ENCODE measurements at places on chromosomes 2 and 18.

GRCh38 chr2:16155366-16155765 lies 215.0 kb downstream of the MYCN start:
- no peak for DNase-seq

- DNase-seq: no peak
Measured at GRCh38 chr2:70817284-70817954, 3.0 kb downstream of the CLEC4F start.

- DNase-seq: no peak
Measured at GRCh38 chr2:232073026-232073425, 111.5 kb downstream of the DIS3L2 start.

- DNase-seq: peak; percentile 81
Measured at GRCh38 chr2:166614503-166614902, 120.5 kb upstream of the SCN7A start.

DNA sequence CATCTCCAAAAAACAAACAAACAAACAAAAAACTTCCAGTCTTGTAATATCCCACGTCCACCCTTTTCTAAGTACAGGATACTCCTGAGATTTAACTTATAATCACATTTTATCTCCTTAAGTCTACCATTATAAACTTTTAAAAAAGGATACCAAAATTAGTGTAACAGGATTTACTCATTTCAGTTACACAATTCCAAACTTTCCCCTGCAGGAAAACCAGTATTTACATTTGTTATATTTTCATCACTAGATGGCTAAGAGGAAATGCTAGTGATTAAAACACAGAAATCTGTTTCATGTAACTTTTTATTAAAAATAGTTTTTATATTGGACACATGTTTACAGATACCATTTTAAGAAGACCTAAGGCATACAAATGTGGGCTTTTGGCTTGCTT lies 27.5 kb downstream of the CFAP36 start:
- no peak for DNase-seq

DNA sequence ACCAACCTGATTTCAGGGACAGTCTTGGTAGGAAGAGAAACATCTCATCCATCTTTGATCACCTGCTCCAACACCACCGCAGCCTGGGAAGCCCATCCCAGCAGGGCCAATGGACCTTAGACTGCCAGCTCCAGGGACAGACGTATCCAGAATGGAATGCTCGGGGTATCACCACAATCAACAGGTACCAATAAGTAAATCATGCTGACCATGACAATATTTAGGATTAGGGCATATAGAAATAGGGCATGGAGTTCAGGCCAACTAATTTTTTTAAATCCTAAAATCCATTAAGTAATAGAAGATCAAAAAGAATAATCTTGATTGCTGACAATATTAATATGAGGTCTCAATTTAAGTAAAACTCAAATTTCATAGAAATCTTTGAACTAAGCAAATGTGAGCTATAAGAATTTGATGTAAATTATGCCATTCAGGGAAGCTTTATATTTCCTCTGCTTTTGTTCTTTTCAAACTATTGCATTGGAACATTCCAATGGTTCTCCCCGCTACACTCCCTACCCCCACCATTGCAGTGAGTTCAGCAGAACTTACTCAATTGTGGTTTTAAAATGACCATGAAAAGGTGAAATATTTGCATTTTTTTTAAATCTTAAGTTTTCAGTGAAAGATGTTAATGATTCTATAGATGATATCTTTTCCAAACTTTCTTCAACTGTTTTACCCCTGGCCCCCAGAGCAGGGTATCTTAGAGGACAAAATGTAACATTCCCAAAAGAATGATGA lies 138.6 kb downstream of the DNER start:
- DNase-seq: no peak

DNA sequence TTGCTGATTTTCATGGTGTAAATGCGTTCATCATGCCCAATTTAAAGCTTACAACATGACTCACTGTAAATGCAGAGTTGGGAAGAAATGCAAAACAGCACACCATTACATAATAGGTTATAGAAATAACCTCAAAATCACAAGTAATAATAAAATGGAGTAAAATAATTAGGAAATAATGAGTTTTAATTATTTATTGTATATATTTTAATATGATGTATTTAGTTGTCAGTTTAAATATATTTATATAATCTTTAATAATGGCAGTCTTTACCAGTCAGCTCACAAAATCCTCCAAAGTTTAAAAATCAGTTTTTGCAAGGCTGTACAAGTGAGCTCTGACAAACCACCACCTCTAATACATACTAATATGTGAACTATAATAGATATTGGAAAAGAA lies 180.2 kb downstream of the RND3 start:
- no peak for DNase-seq

GRCh38 chr2:163659224-163659623 lies 76.6 kb downstream of the FIGN start:
- DNase-seq: no peak

DNA sequence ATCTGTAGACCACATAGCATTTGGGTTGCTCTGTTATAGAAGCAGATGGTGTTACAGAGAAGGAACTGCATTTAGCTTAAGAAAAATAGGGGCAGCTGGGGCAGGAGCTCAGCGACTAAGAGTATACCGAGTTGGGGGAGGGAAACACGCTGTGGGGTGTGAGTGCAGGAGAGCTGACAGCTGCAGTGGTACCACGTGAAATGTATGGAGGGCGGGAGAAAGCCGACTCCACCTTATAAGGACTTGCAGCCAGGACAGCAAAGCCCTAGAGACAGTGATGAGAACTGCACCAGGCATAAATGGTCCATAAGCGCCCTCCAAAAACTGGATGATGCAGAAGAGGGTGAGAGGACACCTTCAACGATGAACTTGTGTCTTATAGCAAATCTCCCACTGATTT lies 237.6 kb downstream of the PRKCE start:
- DNase-seq: no peak

GRCh38 chr2:6958616-6959235 lies 41.5 kb downstream of the RNF144A start:
- DNase-seq: no peak

DNA sequence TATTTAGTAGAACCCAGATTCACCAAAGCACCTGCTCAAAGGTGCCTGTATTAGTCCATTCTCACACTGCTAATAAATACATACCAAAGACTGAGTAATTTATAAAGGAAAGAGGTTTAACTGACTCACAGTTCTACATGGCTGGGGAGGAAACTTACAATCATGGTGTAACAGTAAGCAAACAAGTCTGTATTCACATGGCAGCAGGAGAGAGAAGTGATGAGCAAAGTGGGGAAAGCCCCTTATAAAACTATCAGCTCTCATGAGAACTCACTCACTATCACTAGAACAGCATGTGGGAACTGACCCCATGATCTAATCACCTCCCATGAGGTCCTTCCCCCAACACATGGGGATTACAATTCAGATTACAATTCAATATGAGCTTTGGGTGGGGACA lies 28.0 kb upstream of the DDX18 start:
- DNase-seq: no peak

DNA sequence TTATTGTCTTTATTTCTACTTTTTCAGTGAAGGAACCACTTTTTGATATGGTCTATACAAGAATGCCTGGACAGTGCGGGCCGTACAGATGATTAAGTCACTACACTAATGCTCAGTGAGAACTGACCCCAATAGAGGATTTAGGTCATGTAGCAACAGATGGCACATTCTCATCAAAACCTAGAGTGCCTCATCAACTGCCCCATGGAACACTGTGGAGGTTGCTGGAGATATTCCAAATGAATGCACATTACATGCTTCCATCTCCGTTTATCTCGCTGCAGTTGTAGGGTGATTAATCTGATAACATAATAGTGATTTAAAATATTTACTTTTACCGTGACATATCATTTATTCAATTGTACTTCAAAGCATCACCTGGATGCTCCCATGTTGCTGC lies 41.8 kb upstream of the COPS8 start:
- DNase-seq: no peak

DNA sequence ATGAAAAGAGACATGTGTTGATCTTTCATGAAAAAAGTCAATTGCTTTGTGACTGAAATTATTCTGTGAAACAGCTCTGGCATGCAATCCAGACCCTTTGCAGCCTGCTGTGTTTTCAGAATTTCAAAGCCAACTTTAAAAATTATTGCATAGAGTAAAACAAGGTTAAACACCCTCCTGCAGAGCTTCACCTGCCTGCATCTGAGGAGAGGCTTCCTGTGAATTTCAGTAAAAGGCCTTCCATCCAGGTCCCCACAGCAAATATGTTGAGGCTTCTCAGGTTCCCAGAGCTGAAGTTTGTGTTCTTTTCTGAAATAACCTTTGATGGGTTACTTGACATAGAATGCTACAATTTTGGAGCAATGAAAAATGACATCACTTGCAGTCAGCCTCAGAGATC lies 4.1 kb downstream of the XIRP2 start:
- peak; percentile 5 for DNase-seq

- DNase-seq: no peak
Measured at GRCh38 chr18:78751664-78752063, 228.0 kb upstream of the SALL3 start.

- no peak for DNase-seq
Measured at GRCh38 chr2:179247318-179248023, 17.2 kb downstream of the SESTD1 start.
